Panc1 (cell line): ENCODE measurements at places on chromosomes 4 and X. TPM values are rescaled to one million over a fixed set of nuclear protein-coding genes. Genes with fewer than 3 reads are reported as not detected.

DNA sequence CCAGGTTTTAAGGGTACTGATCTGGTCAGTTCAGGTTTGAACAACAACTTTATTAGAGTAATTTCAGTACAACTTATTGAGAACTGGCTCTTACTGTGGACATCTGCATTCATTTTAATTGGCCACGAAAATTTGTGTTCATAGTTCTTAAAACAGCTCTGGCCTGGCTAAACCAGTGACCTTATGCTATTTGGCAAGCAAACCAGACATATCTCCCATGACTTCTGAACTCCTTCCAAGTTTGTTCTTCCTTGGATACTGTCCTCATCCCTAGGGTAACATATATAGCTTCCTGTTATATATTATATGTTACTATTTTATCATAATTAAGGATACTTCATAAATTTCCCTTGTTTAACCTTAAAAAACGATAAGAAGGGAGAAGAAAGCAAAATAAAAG, 841.9 kb downstream of the TRAM1L1 start:
- no peak for DNase-seq

GRCh38 chr4:94507281-94507680, 55.5 kb downstream of the PDLIM5 start:
- DNase-seq = no peak

DNA sequence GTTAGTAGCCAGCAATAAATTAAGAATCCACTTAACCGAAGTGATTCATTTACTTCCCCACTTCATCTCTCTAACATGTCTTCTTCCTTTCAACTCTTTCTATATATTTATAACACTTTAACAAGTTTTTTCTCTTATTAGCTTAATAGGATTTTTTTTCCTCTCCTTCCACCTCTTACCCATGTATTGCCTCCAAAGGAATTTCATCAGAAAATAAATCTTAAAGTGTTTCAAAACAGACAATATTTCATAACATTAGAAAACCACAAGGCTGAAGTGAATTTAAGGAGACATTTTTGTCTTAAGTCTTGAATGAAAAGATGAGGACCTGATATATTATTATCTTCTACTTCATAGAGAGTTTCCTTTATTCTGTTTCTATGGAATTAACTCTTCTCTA, 101.5 kb downstream of the PDGFC start:
- no peak for DNase-seq

Gene PDZD4
- 37.2 TPM for total RNA-seq

- no peak for DNase-seq
Measured at GRCh38 chr4:60657807-60658206, 542.3 kb upstream of the ADGRL3 start.

- DNase-seq = no peak
Measured at GRCh38 chr4:119697887-119698393, 69.3 kb upstream of the PDE5A start.

Gene ZXDA
- 3.9 TPM for total RNA-seq

Gene KLF3
- total RNA-seq = 14.4 TPM

DNA sequence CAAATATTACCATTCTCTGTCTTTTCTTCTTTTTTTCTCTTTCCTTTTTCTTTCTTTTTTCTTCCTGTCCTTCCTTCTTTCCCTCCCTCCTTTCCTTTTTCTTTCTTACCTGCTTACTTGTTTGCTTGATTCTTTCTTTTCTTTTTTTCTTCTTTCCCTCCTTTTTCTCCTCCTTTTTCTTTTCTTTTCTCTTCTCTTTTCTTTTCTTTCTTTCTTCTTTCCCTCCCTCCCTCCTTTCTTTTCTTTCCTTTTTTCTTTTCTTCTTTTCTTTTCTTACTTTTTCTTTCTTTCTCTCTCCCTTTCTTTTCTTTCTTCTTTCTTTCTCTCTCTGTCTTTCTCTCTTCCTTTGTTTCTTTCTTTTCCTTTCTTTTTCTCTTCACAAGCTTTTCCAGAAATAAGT, 697.4 kb upstream of the ADGRL3 start:
- DNase-seq = no peak

DNA sequence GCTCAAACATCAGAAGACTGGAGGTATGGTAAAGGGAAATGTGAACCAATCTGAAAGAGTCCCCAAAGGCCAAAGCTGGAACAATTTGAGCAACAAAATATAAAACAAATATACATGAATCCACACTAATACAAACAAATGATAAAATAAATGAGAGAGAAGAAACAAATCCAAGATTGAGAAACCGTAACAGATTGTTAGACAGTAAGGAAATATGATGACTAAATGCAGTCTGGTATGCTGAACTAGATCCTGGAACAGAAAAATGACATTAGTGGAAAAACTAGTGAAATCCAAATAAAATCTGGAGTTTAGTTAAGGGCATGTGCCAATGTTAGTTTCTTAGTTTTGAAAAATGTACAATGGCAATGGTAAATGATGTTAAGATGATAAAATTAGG, 15.9 kb downstream of the PPA2 start:
- no peak for DNase-seq
